ENCODE measurements at places on chromosomes 12 and 14. TPM values are rescaled to one million over a fixed set of nuclear protein-coding genes. Genes with fewer than 3 reads are reported as not detected.

SLC41A2 gene
- total RNA-seq, result 30.0 TPM

CLECL1 gene
- 1.7 TPM for total RNA-seq

SALL2 gene
- total RNA-seq, result 9.4 TPM

DNA sequence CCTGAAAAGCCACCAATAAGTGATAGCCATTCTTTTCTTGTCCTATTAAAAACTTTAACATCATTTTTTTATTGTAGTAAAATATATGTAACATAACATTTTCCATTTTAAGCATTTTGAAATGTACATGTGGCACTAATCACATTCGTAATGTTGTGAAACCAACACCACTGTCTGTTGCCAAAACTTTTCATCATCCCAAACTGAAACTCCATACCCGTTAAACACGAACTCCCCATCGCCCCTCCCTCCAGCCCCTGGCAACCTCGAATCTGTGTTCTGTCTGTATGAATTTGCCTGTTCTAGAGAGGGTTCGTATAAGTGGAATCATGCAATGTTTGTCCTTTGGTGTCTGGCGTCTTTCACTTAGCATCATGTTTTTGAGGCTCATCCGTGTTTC, 75.9 kb downstream of the CCDC92 start:
- H3K4me1 ChIP-seq, result no peaks in the 10 kb centered on the region
- peaks cover 3% of the 10 kb centered on the region for H3K27me3 ChIP-seq
- H3K36me3 ChIP-seq, result no peaks in the 10 kb centered on the region
- DNase-seq, result no peak
- H3K27ac ChIP-seq, result no peak overlapping the region
- no peak overlapping the region for H3K4me3 ChIP-seq

DNA sequence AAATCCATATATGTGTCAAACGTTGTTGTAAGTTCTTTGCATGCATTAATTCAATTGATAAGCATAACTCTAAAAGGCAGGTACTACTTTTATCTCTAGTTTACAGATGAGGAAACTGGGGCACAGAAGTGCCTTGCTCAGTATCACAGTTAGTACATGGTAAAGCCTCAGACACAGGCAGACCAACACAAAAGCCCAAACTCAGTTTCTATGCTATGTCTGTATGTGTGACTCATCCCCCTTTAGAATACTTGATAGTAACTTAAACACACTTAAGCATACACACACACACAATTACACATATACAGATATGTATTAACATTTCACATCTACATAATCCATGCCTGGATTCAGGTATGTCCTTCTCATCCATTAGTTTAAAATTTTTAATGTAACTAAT, 88.0 kb downstream of the EPS8 start:
- H3K27ac ChIP-seq, result peak overlapping the region; percentile 49
- no peak for DNase-seq
- H3K4me3 ChIP-seq, result no peak overlapping the region
- H3K4me1 ChIP-seq, result peaks cover 4% of the 10 kb centered on the region

DNA sequence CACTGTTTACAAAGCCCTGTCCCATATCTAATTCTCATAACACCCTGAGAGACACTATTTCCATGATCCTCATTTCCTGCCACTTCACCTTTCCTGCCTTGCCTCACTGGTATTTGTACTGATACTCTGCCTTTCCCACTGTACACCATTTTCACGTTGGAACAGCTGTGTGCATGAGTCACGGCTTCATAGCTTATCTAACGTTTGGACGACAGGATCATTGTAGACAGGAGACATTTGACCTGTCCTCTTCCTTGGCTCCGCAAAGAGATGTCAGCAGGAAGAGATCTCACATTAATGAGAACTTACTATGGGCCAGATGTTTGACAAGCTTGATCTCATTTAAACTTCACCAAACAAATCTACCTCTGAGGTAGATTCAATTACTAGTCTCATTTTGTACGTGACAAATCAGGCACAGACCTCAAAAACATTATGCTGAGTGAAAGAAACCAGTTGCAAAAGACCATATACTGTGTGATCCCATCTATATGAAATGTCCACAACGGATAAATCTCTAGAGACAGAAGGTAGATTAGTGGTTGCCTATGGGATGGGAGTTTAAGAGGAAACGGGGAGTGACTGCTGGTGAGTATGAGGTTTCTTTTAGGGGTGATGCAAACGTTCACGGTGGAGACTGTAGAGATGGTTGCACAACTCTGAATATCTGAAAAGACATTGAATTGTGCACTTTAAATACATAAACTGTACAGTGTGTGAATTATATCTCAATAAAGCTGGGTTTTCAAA, 71.2 kb downstream of the KCNK13 start:
- H3K27ac ChIP-seq, result no peak overlapping the region
- H3K4me1 ChIP-seq, result no peaks in the 10 kb centered on the region
- H3K4me3 ChIP-seq, result no peak overlapping the region

- no peak overlapping the region for H3K4me3 ChIP-seq
- peak; percentile 27 for DNase-seq
- H3K27me3 ChIP-seq, result no peaks in the 10 kb centered on the region
- no peaks in the 10 kb centered on the region for H3K4me1 ChIP-seq
- H3K36me3 ChIP-seq, result no peaks in the 10 kb centered on the region
- no peak overlapping the region for H3K27ac ChIP-seq
These were observed 33.3 kb upstream of the GPR68 start for GRCh38 chr14:91277546-91278382.

GRCh38 chr14:22143363-22143762, 445.7 kb downstream of the DAD1 start:
- no peak overlapping the region for H3K4me3 ChIP-seq
- no peaks in the 10 kb centered on the region for H3K36me3 ChIP-seq
- no peaks in the 10 kb centered on the region for H3K4me1 ChIP-seq
- no peak for DNase-seq

- no peaks in the 10 kb centered on the region for H3K27me3 ChIP-seq
- H3K4me1 ChIP-seq, result no peaks in the 10 kb centered on the region
- DNase-seq, result no peak
- no peak overlapping the region for H3K4me3 ChIP-seq
These were observed 18.8 kb upstream of the RCOR1 start for GRCh38 chr14:102573591-102574046.

GRCh38 chr14:20512177-20512905, 7.0 kb downstream of the RNASE10 start:
- peaks cover 4% of the 10 kb centered on the region for H3K27me3 ChIP-seq
- no peak overlapping the region for H3K4me3 ChIP-seq
- no peaks in the 10 kb centered on the region for H3K36me3 ChIP-seq
- DNase-seq, result no peak

- peak within 1 kb of the TSS; percentile 86 for H3K27ac ChIP-seq
- no peak within 1 kb of the TSS for H3K4me3 ChIP-seq
- peaks cover 87% of the 10 kb centered on the region for H3K4me1 ChIP-seq
- no peaks in the 10 kb centered on the region for H3K27me3 ChIP-seq
These were observed at the start of gene EID3 for GRCh38 chr12:104303538-104304151. Gene EID3 (plus strand): TSS chr12:104303739. CDS start chr12:104303935, 196 bp downstream.

DNA sequence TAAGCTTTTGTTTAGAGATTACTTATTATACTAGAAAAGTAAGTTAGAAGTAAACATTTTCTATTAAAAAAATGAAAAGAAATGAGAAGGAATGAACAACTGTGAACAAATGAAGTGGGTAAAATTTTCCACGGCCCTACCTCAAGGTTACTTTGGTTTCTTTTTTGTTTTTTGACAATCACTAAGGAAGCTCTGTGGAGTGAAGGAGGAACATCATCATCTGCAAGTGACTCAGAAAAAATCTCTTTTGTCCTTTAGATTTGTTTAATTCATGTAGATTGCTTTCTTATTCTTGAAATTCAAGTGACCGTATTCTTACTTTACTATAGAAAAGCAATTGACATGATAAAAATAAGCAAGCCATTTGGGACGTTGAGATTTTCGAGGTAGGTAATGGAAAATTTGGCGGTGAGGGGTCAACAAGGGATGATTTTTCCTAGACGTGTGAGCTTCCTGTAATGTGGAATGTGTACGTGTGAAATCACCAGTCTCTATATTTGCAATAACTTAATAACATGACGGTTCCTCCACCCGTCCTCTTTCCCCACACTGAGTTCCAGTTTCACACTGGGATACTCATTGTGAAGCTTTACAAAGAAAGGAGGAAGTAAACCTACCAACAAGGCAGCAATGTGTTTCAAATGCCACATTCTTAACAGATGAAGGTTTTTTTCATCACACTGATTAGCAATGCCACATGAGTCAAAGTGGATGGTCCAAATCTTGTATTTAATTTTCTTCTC, 62.3 kb upstream of the EGLN3 start:
- H3K27me3 ChIP-seq, result peaks cover 5% of the 10 kb centered on the region
- DNase-seq, result no peak
- H3K36me3 ChIP-seq, result no peaks in the 10 kb centered on the region
- H3K4me3 ChIP-seq, result no peak overlapping the region
- H3K27ac ChIP-seq, result no peak overlapping the region
- H3K4me1 ChIP-seq, result no peaks in the 10 kb centered on the region

- H3K27me3 ChIP-seq, result no peaks in the 10 kb centered on the region
- H3K36me3 ChIP-seq, result no peaks in the 10 kb centered on the region
- H3K27ac ChIP-seq, result no peak overlapping the region
- H3K4me3 ChIP-seq, result no peak overlapping the region
- no peak for DNase-seq
These were observed 1295.7 kb upstream of the FLRT2 start for GRCh38 chr14:84234281-84234680.

- no peak overlapping the region for H3K4me3 ChIP-seq
- no peaks in the 10 kb centered on the region for H3K27me3 ChIP-seq
- DNase-seq, result peak; percentile 8
- H3K36me3 ChIP-seq, result no peaks in the 10 kb centered on the region
- H3K27ac ChIP-seq, result no peak overlapping the region
These were observed 7.0 kb upstream of the RPS26 start for GRCh38 chr12:56034586-56035332.

- H3K36me3 ChIP-seq, result no peaks in the 10 kb centered on the region
- no peak overlapping the region for H3K27ac ChIP-seq
- H3K4me3 ChIP-seq, result no peak overlapping the region
- no peaks in the 10 kb centered on the region for H3K4me1 ChIP-seq
These were observed 240.5 kb downstream of the C12orf75 start for GRCh38 chr12:105570944-105571343.

DNA sequence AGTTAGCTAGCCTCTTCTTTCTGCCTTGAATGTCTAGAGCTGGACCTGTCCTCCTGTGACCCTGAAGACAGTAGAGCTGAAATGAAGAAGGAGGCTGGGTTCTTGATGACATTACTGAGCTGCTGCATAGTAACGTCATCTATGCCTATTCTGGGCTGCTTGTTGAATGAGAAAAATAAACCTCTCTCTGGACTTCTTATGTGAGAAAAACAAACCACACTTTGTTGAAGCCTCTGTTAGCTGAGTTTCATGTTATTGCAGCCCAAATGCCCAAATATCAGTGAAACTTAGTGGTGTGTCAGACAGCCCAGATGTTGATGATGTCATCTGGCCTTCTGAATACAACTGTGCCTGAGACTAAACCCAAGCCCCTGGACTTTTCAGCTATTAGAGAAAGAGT, 67.0 kb upstream of the MAX start:
- H3K36me3 ChIP-seq, result no peaks in the 10 kb centered on the region
- H3K27ac ChIP-seq, result no peak overlapping the region
- no peaks in the 10 kb centered on the region for H3K27me3 ChIP-seq
- H3K4me1 ChIP-seq, result peaks cover 14% of the 10 kb centered on the region

DNA sequence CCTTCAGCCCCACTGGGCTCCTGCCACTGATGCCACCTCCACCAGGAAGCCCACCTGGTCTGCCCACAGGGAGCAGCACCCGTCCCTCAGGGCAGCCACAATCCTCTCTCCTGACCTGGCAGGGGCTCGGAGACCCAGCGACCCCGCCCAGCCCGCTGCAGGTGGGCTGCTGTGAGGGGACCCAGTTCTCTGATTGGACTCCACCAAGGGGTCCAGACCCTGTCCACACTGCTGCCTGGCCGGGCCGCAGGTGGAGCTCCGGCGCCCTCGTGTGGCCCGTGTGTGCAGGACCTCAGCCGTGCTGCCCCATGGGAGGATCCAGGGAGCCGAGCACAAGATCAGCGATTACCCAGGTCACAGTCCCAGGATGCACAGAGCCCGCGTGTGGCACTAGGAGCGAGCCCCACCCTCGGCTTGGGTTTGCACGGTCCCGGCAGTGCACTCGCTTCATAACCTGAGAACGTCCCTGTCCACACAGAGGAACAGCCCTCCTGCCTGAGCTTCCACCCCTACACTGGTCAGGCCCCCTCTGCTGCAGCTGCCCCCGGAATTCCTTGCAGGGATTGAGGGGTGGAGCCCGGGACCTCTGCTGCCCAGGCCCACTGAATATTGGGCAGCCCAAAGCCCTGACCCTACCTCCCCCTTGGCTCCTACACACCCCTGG, 35.4 kb upstream of the TMEM179 start:
- DNase-seq, result peak; percentile 55
- no peaks in the 10 kb centered on the region for H3K36me3 ChIP-seq
- no peaks in the 10 kb centered on the region for H3K27me3 ChIP-seq

GRCh38 chr14:99230208-99231151, 41.5 kb downstream of the BCL11B start:
- H3K36me3 ChIP-seq, result no peaks in the 10 kb centered on the region
- no peak overlapping the region for H3K4me3 ChIP-seq
- H3K27ac ChIP-seq, result no peak overlapping the region
- DNase-seq, result no peak

GRCh38 chr14:78838959-78839358, 668.8 kb downstream of the NRXN3 start:
- H3K27ac ChIP-seq, result no peak overlapping the region
- DNase-seq, result no peak
- H3K4me3 ChIP-seq, result no peak overlapping the region
- H3K36me3 ChIP-seq, result no peaks in the 10 kb centered on the region
- no peaks in the 10 kb centered on the region for H3K4me1 ChIP-seq

- no peak for DNase-seq
- no peaks in the 10 kb centered on the region for H3K27me3 ChIP-seq
- H3K4me3 ChIP-seq, result no peak overlapping the region
These were observed 14.6 kb upstream of the EIF2B2 start for GRCh38 chr14:74988131-74988530.

DNA sequence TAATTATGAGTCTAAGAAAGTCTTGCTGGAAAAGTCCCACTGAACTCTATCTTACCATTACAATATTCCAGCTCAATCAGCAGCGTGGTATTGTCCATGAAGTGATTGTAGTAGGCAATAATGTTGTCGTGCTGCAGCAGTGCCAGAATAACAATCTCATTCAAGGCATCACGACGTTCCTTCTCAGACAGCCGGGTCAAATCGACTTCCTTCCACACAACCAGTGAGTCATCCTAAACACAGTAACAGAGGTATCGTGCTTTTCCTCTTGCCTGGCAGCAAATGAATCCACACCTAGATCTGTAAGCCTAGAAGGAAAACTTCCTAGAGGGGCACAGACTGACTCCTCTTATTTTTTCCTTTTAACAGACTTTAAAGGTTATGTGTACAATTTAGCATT, 2.9 kb downstream of the NEK9 start:
- no peak overlapping the region for H3K4me3 ChIP-seq
- H3K27ac ChIP-seq, result peak overlapping the region; percentile 59
- no peaks in the 10 kb centered on the region for H3K36me3 ChIP-seq
- peaks cover 11% of the 10 kb centered on the region for H3K4me1 ChIP-seq

GRCh38 chr14:23646648-23647549, 10.7 kb downstream of the DHRS2 start:
- peaks cover 5% of the 10 kb centered on the region for H3K4me1 ChIP-seq
- no peak overlapping the region for H3K4me3 ChIP-seq
- no peaks in the 10 kb centered on the region for H3K27me3 ChIP-seq

- peak; percentile 88 for DNase-seq
- H3K27me3 ChIP-seq, result no peaks in the 10 kb centered on the region
- no peaks in the 10 kb centered on the region for H3K36me3 ChIP-seq
- H3K4me1 ChIP-seq, result peaks cover 6% of the 10 kb centered on the region
These were observed 99.1 kb upstream of the NAP1L1 start for GRCh38 chr12:76183459-76184186.

All from adrenal gland (tissue), 19 donors.